PC-9 (cell line): ENCODE measurements at places on chromosomes 4 and X. TPM values are rescaled to one million over a fixed set of nuclear protein-coding genes. Genes with fewer than 3 reads are reported as not detected.

FGF13 gene
- 0.50 and 0.90 TPM in 2 replicates for total RNA-seq

F9 gene
- not detected in 2 replicates for total RNA-seq

WNK3 gene
- total RNA-seq = not detected in 2 replicates

GPC4 gene
- 4.4 and 4.7 TPM in 2 replicates for total RNA-seq

ETDA gene
- not detected in 2 replicates for total RNA-seq

CCDC158 gene
- total RNA-seq = not detected in 2 replicates

ZMAT1 gene
- total RNA-seq = not detected in 2 replicates

PHOX2B gene
- total RNA-seq = not detected in 2 replicates

RNF128 gene
- 0.17 TPM in 1 of 2 replicates, not detected in the other for total RNA-seq

XAGE2 gene
- total RNA-seq = not detected in 2 replicates

MAGEA2B gene
- 30.1 and 35.3 TPM in 2 replicates for total RNA-seq

FNIP2 gene
- total RNA-seq = 2.1 and 2.5 TPM in 2 replicates

NAA10 gene
- 181 and 189 TPM in 2 replicates for total RNA-seq
